EH (cell line): ENCODE measurements at places on chromosomes 2 and 18.

DNA sequence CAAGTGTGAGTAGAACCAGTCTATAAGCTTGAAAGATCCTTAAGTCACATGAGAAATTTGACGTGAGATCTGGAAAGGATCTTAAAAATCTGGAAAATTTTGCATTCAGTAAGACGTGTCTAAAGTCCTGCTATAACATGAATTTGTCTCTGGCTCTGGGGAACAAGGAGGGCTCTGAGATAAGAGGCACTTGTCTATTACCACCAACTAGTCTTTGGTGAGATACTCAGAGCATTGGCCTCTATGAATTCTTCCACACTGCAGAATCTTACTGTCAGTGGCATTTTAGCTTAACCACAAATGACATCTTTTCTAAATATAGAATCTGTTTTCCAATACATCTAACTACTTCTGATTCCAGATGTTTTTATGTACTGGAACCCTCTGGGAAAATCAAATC, 1504.5 kb downstream of the DPP10 start:
- DNase-seq, result no peak

DNA sequence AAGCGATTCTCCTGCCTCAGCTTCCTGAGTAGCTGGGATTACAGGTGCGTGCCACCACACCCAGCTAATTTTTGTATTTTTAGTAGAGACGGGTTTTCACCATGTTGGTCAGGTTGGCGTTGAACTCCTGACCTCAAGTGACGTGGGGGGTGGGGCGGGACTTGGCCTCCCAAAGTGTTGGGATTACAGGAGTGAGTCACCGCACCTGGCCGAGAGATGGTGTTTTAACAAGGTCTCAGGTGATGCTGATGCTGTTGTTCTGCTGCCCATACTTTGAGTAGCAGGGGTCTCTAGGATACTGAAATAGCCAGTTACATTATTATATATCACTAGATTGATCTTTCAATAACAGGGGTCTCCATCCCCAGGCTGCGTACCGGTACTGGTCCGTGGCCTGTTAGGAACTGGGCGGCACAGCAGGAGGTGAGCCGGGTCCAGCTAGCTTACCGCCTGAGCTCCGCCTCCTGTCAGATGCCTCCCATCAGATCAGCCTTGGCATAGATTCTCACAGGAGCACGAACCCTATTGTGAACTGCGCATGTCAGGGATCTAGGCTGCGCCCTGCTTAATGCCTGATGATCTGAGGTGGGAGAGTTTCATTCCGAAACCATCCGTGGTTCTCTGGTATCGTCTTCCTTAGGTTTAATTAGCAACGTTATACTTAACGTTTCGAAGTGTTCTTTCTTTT, 48.3 kb upstream of the SLC38A11 start:
- no peak for DNase-seq

DNA sequence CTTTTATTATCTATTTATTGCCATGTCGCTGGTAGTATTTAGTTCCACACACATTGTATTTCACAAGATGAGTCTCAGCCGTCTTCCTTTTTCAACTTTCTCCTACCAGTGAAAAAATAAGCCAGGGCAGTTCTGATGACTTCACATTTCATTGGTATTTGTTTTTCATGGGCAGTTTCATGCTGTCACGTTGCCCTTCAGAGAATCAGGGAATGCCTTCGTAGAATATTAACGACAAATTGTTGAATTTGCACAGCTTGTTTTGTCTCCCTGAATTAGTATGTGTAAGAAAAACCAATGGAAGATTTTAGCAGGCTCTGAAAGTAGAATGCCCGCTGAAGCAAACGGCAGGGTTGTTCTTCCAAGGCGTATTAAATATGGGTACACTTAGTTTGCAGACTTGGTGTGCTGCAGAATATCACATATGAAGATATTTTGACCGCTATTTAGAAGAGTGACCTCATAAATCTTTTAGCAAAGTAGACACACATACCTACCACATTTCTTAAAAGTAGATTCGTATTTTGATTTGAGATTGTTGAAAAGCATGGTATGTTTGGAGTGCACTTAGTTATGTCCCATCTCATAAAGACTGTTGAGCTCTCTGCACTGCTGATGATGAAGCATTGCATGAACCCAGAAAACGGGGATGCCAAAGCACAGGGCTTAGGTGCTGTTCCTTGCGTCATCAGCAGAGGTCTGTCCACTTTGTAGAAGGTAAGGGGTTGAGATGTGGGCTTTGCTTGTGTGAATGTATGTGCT, 2.9 kb downstream of the NEDD4L start:
- DNase-seq, result no peak

DNA sequence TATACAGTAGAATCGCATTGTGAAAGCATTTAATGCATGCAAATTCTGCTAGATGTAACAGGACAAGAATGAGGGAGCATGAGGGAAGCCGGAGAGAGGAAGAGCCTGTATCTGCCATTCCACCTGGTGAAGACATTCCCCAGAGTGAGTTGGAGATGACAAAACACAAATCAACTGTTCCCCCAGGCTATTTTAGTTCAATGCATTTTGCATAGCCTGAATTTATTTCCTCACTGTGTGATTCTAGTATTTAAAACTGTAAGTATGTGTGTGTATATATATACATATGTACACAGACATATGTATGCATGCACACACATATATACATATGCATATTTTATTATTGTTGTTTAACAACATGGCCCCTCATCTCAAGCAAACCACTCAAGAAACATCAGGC, 54.7 kb downstream of the CCDC68 start:
- DNase-seq, result no peak

GRCh38 chr2:1633092-1633671, 111.1 kb downstream of the PXDN start:
- DNase-seq, result no peak
